NCI-H1048 (cell line): ENCODE measurements at places on chromosomes 1 and 21.

DNA sequence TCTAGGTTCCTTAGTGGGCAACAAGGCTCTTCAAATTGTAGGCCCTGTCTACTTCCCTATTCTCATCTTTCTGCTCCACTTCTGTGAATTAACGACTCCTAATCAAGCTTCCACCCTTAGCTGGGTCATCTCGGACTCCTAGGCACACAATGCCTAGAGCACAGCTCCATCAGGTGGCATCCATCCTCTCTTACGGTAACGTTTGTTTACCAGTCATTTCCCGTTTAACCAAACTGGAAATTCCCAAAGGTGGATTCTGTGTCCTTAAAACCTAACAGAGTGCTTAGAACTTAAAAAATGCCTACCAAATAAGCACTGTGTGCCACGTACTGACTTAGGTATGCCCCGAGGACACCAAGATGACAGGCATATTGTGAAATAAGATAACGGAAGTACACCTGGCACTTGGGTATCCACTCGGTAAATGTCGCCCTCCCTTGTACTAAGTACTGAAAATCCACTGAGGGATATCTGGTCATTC lies 1.5 kb downstream of the PARP1 start:
- DNase-seq: no peak

DNA sequence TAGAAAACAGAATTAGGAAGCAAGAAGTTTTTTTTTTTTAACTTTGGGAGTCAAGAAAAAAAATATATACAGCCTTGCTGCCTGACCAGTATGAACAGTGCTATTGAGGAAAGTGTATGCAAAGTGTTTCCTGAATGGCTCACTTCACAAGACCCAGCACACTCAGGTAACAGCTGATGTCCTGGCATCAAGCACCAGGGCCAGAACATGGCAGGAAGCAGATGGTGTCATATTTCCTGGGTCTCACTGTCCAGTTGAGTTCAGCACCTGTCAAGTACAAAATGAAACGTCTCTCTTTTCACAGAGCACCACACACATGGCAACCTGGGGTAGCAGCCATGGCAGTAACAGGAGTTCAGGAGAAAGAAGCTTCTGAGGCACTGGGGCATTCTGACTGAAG lies 372.3 kb downstream of the TTLL7 start:
- DNase-seq: no peak

DNA sequence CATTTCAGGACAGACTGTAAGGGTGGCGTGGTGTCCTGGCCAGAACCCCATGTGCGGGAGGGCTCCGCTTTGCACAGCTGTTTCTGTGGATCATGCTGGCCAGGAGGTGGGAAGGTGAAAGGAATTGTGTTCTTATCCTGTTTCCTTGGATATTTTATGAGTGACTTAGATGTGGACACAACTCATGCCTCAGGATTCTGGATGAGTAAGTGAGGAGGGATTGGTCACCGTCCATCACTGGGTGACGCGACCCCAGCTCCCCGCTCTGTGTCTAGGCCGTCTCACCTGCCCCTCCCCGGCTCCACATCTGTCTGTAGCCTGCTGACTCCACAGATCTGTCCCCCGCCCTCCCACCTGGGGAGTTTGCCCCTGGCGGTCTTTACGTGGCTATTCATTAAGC lies 48.8 kb downstream of the PIK3CD start:
- DNase-seq: no peak

GRCh38 chr1:157438613-157439012 lies 113.7 kb downstream of the FCRL5 start:
- DNase-seq: peak; percentile 14

GRCh38 chr1:197269053-197269452 lies 1.0 kb downstream of the CRB1 start:
- no peak for DNase-seq

DNA sequence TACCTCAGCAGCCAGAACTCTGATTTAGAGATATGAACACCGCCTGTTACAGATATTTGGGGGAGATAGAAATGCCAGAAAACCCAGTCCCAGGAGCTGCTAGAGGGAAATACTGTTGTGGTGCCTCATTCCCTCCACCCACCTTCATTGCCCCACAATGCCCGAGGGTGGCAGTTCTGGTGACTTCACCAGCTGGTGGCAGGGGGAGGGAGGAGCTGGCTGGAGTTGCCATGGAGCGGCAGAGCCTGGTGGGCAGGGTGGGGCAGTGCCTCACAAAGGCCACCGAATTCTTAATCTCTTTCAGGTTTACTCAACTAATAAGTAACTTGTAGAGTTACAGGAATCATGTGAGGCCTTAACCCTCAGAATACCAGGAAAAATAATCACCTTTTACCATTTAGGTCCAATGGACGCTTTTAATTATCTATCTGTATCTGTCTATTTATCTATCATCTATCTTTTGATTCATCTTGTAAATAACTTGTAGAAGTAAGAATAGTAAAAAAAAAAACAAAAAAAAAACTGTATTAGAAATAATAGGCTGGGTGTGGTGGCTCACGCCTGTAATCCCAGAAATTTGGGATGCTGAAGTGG lies 11.7 kb upstream of the S100A11 start:
- DNase-seq: no peak

DNA sequence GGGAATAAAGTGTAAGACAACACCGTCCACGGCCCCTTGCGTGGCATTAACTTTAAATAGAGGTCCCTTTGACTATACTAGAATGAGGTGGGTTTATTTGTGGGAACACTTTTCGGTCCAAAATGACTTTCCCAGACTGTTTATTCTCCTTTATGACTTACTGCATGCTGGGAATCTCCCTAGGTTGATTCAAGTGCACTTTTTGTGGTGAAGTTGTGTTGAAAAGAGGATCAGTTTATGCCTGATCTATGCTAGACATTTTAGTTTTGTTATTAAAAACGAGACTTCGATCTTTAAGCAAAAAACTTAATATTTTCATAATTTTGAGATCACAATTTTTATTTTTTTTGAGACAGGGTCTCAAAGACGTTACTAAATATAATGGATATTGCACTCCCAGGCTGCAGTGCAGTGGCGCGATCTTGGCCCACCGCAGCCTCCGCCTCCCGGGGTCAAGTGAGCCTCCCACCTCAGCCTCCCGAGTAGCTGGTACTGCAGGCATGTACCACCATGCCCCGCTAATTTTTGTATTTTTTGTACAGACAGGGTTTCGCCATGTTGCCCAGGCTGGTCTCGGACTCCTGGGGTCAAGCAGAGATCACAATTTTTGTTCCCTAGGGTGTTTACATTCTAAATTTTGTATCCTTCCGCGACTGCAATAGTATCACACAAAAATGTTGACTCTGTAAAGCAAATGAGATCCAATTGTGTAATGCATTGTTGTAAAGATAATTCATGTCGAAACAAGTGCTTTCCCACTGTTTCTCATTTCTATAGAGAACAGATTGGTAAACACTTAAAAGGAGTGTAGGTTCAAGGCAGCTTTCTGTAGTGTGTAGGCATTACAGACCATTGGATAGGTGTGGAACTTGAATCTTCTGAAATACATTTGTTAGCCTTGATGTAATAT lies 1.6 kb downstream of the CDC42 start:
- DNase-seq: no peak

DNA sequence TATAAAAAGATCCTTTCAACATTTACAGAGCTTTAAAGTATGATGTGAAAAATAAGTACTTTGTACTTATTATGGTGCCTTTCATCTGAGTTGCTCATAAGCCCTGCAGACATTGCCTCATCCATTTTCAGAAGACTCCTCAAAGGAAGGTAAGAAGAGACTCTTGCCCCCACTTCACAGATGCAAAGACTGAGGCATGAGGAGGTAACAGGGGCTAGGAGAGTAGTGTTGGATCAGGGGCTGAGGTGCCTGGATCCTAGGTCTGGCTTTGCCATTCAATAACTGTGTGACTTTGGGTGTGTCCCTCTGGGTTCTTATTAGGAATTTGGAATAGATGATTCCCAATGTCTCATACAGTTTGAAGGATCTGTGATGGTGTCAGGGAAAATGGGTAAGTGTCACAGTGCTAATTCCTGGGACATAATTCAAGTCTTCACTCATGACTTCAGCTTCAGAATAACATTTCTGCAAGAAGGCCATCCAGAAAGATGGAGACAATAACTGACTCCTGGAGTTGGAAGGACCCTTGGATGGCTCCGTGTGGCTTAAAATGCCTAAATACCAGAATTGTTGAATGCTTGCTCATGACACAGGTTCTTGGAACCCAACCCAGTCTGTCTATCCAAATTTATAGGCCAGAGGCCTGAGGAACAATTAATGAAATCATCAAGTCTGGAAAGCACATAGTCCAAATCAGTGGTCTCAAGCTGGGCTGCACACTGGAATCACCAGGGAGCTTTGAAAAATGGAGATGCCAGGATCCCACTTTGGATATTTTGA lies 93.1 kb upstream of the RUNX1 start:
- no peak for DNase-seq

GRCh38 chr1:2300851-2301606 lies 72.9 kb downstream of the SKI start:
- no peak for DNase-seq

- no peak for DNase-seq
Observed at GRCh38 chr1:48493970-48494769, 22.2 kb upstream of the SPATA6 start.

- no peak for DNase-seq
Observed at GRCh38 chr1:27778056-27778455, 5.0 kb downstream of the STX12 start.

GRCh38 chr1:28781305-28781704 lies 30.7 kb upstream of the OPRD1 start:
- DNase-seq: no peak

DNA sequence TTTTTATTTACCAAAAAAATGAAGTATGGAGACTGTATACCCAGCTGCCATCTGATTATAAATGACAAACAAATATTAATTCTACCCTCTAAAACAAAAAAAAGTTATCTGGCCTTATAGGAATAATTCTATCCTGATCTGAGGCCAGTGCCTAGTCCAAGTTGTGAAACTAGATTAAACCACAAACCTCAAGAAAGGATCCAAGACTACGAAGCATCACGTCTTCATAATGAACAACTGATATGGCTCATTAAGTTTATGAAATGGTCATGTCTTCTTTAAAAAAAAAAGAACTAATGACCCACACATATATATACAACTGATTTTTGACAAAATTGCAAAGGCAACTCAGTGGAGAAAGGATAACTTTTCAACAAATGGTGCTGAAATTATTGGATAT lies 32.4 kb upstream of the CTTNBP2NL start:
- no peak for DNase-seq

DNA sequence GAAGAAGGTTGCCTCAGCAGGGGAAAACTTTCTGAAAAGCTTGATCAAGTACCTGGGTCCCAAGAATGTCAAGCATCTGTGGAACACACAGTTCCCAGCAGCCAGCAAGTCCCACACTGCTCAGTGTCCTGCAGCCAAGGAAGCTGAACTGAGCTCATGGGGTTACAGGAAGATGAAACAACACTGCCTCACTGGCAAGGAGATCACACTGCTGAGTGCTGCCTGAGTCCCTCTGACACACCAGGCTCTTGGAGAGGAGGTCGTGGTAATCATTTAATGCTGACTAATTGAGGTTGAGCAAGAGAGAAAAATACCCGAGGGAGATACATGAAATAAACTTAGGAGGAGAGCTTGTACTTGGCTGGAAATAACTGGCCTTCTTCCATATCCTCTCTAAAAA lies 75.2 kb downstream of the MPZL1 start:
- DNase-seq: no peak

GRCh38 chr21:45096217-45096616 lies 21.8 kb downstream of the ADARB1 start:
- no peak for DNase-seq

- DNase-seq: no peak
Observed at GRCh38 chr1:241787691-241788090, 60.3 kb upstream of the EXO1 start.

DNA sequence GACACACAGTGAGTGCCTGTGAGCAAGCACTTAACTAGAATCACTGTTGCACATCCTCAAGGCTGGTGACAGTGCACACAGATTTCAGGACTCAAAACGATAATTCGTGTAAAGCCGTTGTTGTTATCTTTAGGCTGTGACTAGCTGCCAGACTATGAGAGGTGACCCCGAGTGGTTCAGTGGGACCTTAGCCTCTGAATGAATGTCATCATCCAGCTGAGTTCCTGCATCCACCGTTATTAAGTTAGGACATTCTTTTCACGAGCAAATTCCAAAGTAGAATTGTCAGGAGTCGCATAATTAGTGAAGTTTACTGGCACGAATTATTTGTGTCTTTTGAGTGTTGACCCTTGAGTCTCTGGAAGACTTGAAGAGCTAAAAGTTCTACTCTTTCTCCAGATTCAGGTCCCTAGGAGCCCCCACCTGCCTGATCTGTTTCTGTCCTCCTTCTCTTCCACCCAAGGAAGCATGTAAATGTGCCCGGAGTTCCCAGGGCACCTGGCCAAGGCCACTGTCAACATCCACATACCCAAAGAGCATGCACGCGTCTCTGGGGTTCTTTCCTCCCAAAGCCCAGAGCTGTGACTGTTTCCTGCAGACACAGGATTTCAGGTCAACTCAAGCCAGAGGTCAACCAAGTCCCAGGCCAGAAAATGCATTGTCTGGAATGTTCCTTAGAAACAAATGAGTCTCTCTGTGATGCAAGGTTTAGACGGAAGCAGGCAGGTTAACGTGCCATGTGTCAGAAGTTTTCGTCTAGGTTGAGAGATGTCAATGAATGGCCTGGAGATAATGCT lies 207.2 kb downstream of the TOMM20 start:
- DNase-seq: no peak

DNA sequence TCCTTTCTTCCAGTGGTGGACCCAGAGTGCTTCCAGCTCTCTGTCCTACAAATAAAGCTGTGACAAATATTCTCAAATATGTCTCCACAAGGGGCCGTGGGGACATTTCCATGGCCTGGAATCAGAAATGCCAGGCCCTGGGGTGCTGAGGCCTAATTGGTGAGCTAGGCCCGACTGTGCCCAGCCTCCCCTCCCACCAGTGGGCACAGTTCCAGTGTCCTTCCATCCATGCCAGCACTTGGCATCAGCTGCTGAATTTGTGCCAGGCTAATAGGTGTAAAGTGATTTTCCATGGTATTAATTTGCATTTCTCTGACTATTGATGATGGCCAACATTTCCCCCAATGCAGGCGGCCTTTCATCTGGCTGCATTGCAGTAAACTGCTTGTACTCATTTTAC lies 48.5 kb upstream of the B3GALT5 start:
- DNase-seq: no peak

DNA sequence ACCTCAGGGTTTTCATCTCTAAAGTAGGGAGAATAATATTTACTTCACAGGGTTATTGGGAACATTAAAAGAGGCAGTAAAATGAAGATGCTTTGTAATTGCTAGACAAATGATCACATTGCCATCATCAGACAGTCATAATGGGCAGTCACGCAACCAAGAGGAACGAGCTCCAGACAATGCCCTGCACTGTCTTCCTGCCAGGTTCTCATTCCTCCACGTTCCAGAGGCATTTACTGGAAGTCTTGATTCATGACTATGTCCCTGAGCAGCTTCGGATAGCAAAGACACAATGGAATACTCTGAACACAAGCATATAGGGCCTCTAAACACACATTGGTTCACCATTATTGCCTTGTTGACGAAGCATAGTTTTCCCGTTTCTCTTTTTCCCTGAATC lies 389.7 kb downstream of the NTNG1 start:
- DNase-seq: no peak

GRCh38 chr1:115694805-115695204 lies 53.0 kb downstream of the VANGL1 start:
- DNase-seq: no peak
